ENCODE measurements at places on chromosomes 12 and 14. TPM values are rescaled to one million over a fixed set of nuclear protein-coding genes. Genes with fewer than 3 reads are reported as not detected.

- H3K4me1 ChIP-seq, result no peaks in the 10 kb centered on the region
- no peaks in the 10 kb centered on the region for H3K27me3 ChIP-seq
- H3K36me3 ChIP-seq, result no peaks in the 10 kb centered on the region
- no peak overlapping the region for H3K27ac ChIP-seq
Observed at GRCh38 chr12:46087916-46088439, 97.6 kb upstream of the SCAF11 start.

GRCh38 chr12:116539905-116540482 lies 19.2 kb upstream of the MAP1LC3B2 start:
- no peaks in the 10 kb centered on the region for H3K36me3 ChIP-seq
- DNase-seq, result peak; percentile 62
- peaks cover 15% of the 10 kb centered on the region for H3K4me1 ChIP-seq
- peak overlapping the region; percentile 9 for H3K27ac ChIP-seq
- H3K27me3 ChIP-seq, result no peaks in the 10 kb centered on the region
- H3K4me3 ChIP-seq, result no peak overlapping the region

DNA sequence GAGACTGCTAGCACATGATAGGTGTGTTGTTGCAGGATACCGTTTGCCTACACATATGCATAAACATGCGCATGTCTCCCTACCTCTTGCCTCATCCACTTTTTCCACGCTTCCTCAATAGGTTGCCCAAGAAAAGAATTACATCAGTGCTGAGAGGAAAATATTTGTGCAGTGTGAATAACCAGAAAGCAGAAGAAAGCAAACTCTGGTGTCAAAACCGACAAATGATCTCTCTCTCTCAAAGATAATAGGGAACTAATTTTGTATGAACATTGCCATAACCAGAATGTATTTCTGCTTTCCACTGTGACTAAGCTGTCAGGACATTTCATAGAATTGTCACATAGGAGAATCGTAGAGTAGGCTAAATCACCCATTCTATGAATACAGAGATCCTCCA lies 1.3 kb downstream of the CLEC7A start:
- H3K4me3 ChIP-seq, result no peak overlapping the region
- no peaks in the 10 kb centered on the region for H3K36me3 ChIP-seq
- H3K4me1 ChIP-seq, result no peaks in the 10 kb centered on the region
- no peaks in the 10 kb centered on the region for H3K27me3 ChIP-seq

DNA sequence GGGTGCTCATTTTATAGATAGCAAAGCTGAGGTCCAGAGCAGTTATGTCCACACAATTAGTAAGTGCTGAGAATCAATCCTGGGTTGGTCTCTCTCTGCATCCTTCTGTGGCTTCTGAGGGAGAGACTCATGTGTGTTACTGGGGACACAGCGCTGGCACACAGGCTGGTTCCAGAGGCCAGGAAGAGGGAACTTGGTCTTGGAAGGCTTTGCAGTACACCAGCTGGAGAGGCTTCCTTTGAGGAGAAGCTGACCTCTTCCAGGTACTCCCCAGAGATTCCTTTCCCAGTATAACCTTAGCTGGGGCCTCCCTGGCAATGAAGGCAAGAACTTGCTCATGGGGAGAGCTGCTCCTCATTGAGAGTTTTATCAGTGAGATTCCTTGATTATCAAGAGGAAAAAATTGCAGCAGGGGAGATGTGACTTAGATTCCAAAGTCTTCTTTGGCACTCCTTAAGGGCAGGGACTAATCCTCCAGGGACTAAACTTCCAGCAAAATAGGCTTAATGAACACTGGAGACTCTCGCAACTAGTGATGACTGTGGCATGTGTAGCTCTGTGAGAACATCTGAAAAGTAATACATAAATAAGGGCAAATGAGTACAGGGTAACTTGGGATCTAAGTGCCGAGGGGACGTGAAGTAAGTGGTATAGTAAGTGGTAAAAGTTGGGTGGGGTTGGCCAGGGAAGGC lies 13.9 kb upstream of the KRT80 start:
- H3K27ac ChIP-seq, result no peak overlapping the region
- no peaks in the 10 kb centered on the region for H3K27me3 ChIP-seq
- H3K36me3 ChIP-seq, result no peaks in the 10 kb centered on the region
- DNase-seq, result no peak

- no peak for DNase-seq
- H3K27ac ChIP-seq, result no peak overlapping the region
- no peak overlapping the region for H3K4me3 ChIP-seq
- no peaks in the 10 kb centered on the region for H3K36me3 ChIP-seq
- H3K4me1 ChIP-seq, result no peaks in the 10 kb centered on the region
Observed at GRCh38 chr14:87864356-87865270, 128.4 kb downstream of the GALC start.

DNA sequence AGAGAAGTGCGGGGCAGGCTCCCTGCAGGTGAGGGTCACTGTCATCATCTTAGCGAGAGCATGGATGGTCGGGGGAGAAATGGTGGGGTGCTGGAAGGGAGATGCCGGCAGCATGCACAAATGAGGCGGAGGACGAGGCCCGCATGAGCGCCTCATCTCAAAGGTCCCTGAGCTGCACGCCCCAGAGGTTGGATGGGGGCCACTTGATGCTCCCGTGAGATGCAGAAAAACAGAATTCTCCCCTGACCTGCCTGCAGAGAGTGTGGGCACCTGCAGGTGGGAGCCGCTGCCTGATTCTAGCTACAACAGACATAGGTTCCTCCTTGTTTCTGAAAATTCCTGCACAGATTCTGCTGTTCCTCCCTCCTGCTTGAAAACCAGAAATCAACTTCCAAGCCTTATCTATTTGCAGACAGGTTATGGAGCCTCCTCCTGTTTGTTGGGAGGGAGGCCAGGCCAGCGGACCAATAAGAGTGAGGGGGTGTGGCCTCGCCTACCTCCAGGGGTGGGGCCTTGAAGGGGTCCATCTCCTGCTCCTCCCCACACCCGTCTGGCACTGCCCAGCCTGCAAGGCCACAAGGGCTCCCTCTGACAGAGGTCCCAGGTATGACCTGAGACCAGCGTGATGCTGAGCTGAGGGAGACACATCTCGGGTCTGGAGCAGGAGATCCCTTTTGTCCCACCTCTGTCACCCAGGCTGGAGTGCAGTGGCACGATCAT lies 67.2 kb downstream of the KDM2B start:
- no peaks in the 10 kb centered on the region for H3K36me3 ChIP-seq
- H3K27me3 ChIP-seq, result no peaks in the 10 kb centered on the region
- peak; percentile 49 for DNase-seq
- H3K4me3 ChIP-seq, result no peak overlapping the region
- H3K27ac ChIP-seq, result no peak overlapping the region
- no peaks in the 10 kb centered on the region for H3K4me1 ChIP-seq

GRCh38 chr12:54654926-54655325 lies 6.8 kb upstream of the DCD start:
- H3K36me3 ChIP-seq, result no peaks in the 10 kb centered on the region
- peaks cover 27% of the 10 kb centered on the region for H3K27me3 ChIP-seq
- H3K4me3 ChIP-seq, result no peak overlapping the region
- peaks cover 3% of the 10 kb centered on the region for H3K4me1 ChIP-seq

- no peaks in the 10 kb centered on the region for H3K27me3 ChIP-seq
- H3K27ac ChIP-seq, result no peak overlapping the region
- no peaks in the 10 kb centered on the region for H3K36me3 ChIP-seq
- no peaks in the 10 kb centered on the region for H3K4me1 ChIP-seq
- no peak for DNase-seq
Observed at GRCh38 chr12:63941166-63941800, 96.8 kb downstream of the SRGAP1 start.

DNA sequence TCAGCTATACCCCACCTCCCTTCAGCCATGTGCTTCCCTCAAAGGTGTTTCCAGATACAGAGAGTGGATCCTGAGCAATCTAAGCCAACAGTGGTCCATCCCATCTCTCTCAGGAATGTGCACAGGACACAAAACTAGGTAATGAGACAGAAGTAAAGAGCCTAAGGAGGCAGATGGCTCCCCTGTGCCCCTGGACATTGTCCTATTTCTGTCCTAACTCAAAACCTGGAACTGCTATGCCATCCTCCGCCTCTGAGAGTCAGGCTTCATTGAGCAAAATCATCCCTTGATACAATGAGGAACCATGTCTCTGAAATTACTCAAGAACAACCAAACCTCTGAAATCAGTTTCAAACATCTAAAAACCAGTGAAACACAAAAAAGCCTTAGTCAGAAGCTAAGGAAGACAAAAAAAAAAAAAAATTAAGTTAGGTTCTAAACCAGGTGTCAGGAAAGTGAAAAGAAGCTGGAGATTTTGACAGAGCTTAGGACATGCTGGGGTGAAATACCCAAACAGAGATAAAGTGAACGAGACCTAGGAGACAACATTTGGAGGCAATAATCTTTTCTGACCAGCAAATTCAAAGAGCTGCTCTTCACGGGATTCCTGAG lies 200.3 kb upstream of the PLEKHG7 start:
- DNase-seq, result peak; percentile 12
- H3K27me3 ChIP-seq, result no peaks in the 10 kb centered on the region
- peaks cover 47% of the 10 kb centered on the region for H3K4me1 ChIP-seq

- DNase-seq, result no peak
- no peak overlapping the region for H3K27ac ChIP-seq
Observed at GRCh38 chr12:131003716-131004045, 50.0 kb downstream of the ADGRD1 start.

DNA sequence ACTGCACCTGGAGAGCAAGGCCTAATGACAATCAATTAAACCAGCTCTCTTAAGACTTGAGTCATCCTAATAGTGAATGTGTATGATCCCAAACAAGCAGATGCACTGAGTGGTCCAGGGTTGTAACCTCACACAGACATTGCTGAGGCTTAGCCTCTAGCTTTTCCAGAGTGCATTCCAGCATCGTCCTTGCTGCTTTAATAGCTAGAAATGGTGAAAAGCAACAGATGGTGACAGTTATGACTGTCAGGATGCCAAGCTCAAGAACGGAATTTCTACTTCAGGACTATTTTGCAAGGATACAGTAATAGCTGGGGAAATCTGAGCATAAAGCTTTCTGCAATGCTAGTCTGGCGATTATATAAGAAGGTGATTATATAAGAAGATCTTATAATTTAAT lies 34.6 kb downstream of the PTPRR start:
- H3K27me3 ChIP-seq, result no peaks in the 10 kb centered on the region
- H3K36me3 ChIP-seq, result no peaks in the 10 kb centered on the region
- no peaks in the 10 kb centered on the region for H3K4me1 ChIP-seq
- DNase-seq, result peak; percentile 5

GRCh38 chr14:100305324-100306100 lies 732 bp downstream of the SLC25A29 start:
- H3K27ac ChIP-seq, result peak overlapping the region; percentile 68
- peak; percentile 52 for DNase-seq
- H3K36me3 ChIP-seq, result no peaks in the 10 kb centered on the region
- H3K27me3 ChIP-seq, result no peaks in the 10 kb centered on the region
- H3K4me1 ChIP-seq, result peaks cover 12% of the 10 kb centered on the region

GRCh38 chr14:97179573-97179972 lies 382.4 kb downstream of the VRK1 start:
- no peak for DNase-seq
- no peaks in the 10 kb centered on the region for H3K36me3 ChIP-seq

MAP3K9 gene
- 9.2 TPM for total RNA-seq

ADSS1 gene
- total RNA-seq, result 3.1 TPM

HSPB8 gene
- 29.7 TPM for total RNA-seq

TDRD9 gene
- total RNA-seq, result 2.2 TPM

GATC gene
- total RNA-seq, result 36.2 TPM

GPR162 gene
- total RNA-seq, result 1.2 TPM

GARIN6 gene
- not detected for total RNA-seq

Data from hepatocyte (in vitro differentiated cells).